A673 (cell line): ENCODE measurements at places on chromosomes 7 and 10. TPM values are rescaled to one million over a fixed set of nuclear protein-coding genes. Genes with fewer than 3 reads are reported as not detected.
A peak's percentile ranks its signal among the peaks of the same experiment; 100 is the strongest.

The KCNMA1 gene
- 0.84 and 1.3 TPM in 2 replicates for total RNA-seq

- no peak overlapping the region for H3K27ac ChIP-seq
- no peak for DNase-seq
- H3K27me3 ChIP-seq, result no peaks in the 10 kb centered on the region
- no peak overlapping the region for H3K4me3 ChIP-seq
- no peaks in the 10 kb centered on the region for H3K4me1 ChIP-seq
- H3K36me3 ChIP-seq, result no peaks in the 10 kb centered on the region
Observed at GRCh38 chr10:85204814-85205213, 876.4 kb downstream of the CCSER2 start.

GRCh38 chr7:6559896-6560295, 8.6 kb upstream of the GRID2IP start:
- no peaks in the 10 kb centered on the region for H3K27me3 ChIP-seq
- no peak for DNase-seq
- H3K4me3 ChIP-seq, result no peak overlapping the region
- no peak overlapping the region for H3K27ac ChIP-seq
- no peaks in the 10 kb centered on the region for H3K36me3 ChIP-seq

DNA sequence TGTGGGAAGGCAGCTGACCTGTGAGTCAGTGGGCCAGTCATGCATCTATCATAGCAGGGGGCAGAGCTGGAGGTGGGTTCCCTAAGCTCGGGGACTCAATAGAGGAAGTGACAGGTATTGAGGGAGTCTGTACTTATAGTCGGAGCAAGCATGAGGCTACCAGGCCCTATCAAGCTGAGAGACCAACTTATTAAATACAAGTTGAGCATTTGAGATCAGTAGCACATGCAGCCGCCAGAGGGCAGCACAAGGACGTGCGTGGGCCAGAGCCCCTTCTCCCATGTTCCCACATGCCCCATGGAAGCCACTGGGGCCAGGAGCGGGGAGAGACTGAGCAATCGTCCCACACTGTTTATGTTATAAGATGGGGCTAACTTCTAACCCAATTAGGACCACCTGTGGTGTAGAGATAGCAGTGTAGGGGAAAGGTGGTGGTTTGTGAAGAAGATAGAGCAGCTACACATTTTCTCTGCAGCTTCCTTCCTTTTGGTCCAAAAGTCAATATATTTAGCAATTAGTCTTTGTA, 13.0 kb upstream of the STK31 start:
- no peaks in the 10 kb centered on the region for H3K36me3 ChIP-seq
- no peaks in the 10 kb centered on the region for H3K4me1 ChIP-seq
- peak; percentile 86 for DNase-seq

The HYAL4 gene
- not detected in 2 replicates for total RNA-seq

The LDB3 gene
- total RNA-seq, result 0.22 and 0.34 TPM in 2 replicates

The HTR5A gene
- not detected in 2 replicates for total RNA-seq

- H3K36me3 ChIP-seq, result no peaks in the 10 kb centered on the region
- no peak for DNase-seq
- no peak overlapping the region for H3K27ac ChIP-seq
- no peaks in the 10 kb centered on the region for H3K4me1 ChIP-seq
- H3K27me3 ChIP-seq, result peaks cover 3% of the 10 kb centered on the region
Observed at GRCh38 chr7:50531928-50532327, 33.3 kb downstream of the DDC start.

The CLDN3 gene
- not detected in 2 replicates for total RNA-seq

DNA sequence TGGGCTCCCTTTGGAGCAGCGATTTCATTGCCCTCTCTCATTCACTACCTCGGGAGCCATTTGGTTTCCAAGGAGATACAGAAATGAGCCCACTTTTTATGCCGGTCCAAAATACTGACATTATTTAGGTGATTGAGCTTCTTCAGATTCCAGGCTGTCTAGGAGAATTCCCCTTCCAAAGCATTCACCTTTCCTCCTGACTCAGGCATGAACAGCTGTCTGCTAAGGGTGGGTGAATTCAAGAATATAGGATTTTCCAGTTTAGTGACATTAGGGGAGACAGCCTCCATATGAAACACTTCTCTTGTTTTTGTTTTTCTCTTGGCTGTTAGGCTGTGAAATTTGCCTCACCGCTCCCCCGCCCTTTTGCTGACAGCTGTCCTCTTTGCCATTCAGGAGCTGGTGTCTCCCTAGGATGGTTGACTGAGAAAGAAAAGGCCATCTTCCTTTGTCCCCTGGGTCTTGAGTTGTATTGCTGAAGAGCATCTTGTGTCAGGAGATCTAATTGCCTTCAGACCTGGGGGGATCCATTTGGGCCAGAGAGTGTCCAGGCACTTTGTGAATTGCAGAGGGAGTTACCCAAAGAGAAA, 56.7 kb downstream of the LRRC4 start:
- no peak for DNase-seq
- no peak overlapping the region for H3K27ac ChIP-seq
- no peaks in the 10 kb centered on the region for H3K27me3 ChIP-seq
- H3K4me1 ChIP-seq, result no peaks in the 10 kb centered on the region
- no peak overlapping the region for H3K4me3 ChIP-seq

- no peaks in the 10 kb centered on the region for H3K4me1 ChIP-seq
- no peak for DNase-seq
Observed at GRCh38 chr7:3469641-3470040, 168.6 kb downstream of the SDK1 start.

- H3K27ac ChIP-seq, result no peak overlapping the region
- no peak overlapping the region for H3K4me3 ChIP-seq
- H3K36me3 ChIP-seq, result no peaks in the 10 kb centered on the region
- DNase-seq, result no peak
- no peaks in the 10 kb centered on the region for H3K4me1 ChIP-seq
- no peaks in the 10 kb centered on the region for H3K27me3 ChIP-seq
Observed at GRCh38 chr10:51397695-51398094, 301.7 kb downstream of the CSTF2T start.

GRCh38 chr10:78744491-78745090, 324.2 kb upstream of the ZMIZ1 start:
- H3K27ac ChIP-seq, result no peak overlapping the region
- no peak overlapping the region for H3K4me3 ChIP-seq
- no peak for DNase-seq
- no peaks in the 10 kb centered on the region for H3K36me3 ChIP-seq

The SYT15 gene
- 0.64 and 1.0 TPM in 2 replicates for total RNA-seq

The NPSR1 gene
- total RNA-seq, result not detected in 2 replicates

GRCh38 chr7:130758429-130759056, 24.5 kb upstream of the KLF14 start:
- H3K27ac ChIP-seq, result no peak overlapping the region
- H3K4me3 ChIP-seq, result no peak overlapping the region
- H3K4me1 ChIP-seq, result no peaks in the 10 kb centered on the region
- H3K27me3 ChIP-seq, result no peaks in the 10 kb centered on the region

DNA sequence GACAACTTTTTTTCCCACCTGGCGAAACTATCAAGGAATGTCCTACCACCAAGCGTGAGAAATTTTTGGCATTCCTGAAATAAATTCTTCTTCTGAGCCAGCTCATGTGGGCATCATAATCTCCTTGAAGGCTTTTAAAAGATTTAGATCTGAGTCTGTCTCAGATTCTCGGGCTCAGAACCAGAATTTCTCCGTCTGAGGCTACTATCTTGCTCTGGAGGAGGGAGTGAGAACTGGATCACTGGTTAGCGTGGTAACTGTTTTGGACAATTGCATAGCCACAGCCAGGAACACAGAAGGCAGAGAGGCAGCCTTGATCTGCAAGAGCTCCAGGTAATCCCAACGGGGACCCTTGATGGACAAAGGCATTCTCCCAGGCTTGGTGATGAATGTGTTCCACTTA, 1.0 kb upstream of the PLAC9 start:
- H3K4me3 ChIP-seq, result no peak overlapping the region
- H3K36me3 ChIP-seq, result no peaks in the 10 kb centered on the region
- no peak for DNase-seq
- no peak overlapping the region for H3K27ac ChIP-seq
- peaks cover 19% of the 10 kb centered on the region for H3K27me3 ChIP-seq
- no peaks in the 10 kb centered on the region for H3K4me1 ChIP-seq

DNA sequence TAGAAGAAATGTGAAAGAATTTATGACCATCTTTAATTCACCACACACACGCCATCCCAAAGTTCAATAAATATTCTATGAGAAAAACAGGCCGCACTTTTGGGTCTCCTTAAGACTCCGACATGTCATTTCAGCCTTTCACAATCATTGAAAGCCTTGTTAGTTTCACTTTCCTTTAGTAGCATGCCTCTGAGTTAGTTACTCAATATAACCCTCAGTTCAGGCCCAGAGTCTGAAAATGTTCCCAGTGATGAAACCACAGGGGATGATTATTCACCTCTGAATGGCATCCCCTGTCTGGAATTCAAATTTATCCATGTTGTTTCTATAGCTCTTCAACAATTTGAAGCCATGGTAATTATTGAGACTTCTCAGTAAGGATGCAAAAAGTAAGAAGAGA, 278.1 kb upstream of the NRP1 start:
- no peaks in the 10 kb centered on the region for H3K4me1 ChIP-seq
- H3K4me3 ChIP-seq, result no peak overlapping the region
- H3K27me3 ChIP-seq, result no peaks in the 10 kb centered on the region
- no peak overlapping the region for H3K27ac ChIP-seq
- no peak for DNase-seq
- no peaks in the 10 kb centered on the region for H3K36me3 ChIP-seq

GRCh38 chr10:70540789-70541360, 61.7 kb downstream of the PRF1 start:
- H3K27ac ChIP-seq, result no peak overlapping the region
- DNase-seq, result no peak
- H3K27me3 ChIP-seq, result no peaks in the 10 kb centered on the region
- no peaks in the 10 kb centered on the region for H3K36me3 ChIP-seq
- H3K4me3 ChIP-seq, result no peak overlapping the region

DNA sequence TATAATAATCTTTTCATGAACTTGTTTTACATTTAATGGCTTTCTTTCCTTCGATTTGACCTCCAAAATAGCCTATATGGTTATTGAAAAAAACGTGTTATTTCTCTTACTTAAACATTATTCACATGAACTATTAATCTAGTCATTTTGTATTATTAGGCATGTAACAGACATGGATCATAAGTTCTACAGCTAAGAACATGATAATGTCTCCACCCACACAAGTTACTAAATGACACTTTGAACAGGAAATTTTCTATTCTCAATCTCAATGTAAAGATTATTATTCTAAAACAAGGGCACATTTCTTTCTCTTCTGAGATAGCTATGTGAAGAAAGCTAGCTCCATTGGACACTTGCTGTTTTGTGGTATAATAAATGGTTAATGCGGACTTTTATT, 10.0 kb downstream of the LAMB4 start:
- no peaks in the 10 kb centered on the region for H3K36me3 ChIP-seq
- H3K27ac ChIP-seq, result no peak overlapping the region

- H3K36me3 ChIP-seq, result no peaks in the 10 kb centered on the region
- DNase-seq, result no peak
- H3K4me1 ChIP-seq, result no peaks in the 10 kb centered on the region
- no peak overlapping the region for H3K4me3 ChIP-seq
Observed at GRCh38 chr10:4186849-4187540, 402.0 kb upstream of the KLF6 start.

The ICA1 gene
- total RNA-seq, result not detected in 2 replicates

The MYL10 gene
- 0.30 TPM in 1 of 2 replicates, not detected in the other for total RNA-seq
